NCI-H524 (cell line): ENCODE measurements at places on chromosomes 12 and 14.
A peak's percentile ranks its signal among the peaks of the same experiment; 100 is the strongest.

DNA sequence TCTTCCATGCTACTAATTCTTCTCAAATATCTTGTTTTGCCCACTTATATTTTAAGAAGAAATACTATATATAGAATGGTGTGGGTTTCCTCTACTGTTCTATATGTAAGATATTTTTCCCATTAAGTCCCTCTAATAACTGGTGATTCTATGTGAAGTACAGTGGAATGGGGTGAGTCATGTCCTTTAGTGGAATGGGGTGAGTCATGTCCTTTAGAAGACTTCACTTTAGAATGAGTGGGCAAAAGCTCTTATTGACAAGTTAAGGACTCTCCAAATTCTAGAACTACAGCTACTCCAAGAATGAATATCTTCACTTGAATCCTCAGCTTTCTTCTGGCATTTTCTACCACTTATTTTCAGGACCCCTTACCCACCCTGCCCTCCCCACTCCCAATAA lies 349.9 kb downstream of the ETNK1 start:
- no peak for DNase-seq

DNA sequence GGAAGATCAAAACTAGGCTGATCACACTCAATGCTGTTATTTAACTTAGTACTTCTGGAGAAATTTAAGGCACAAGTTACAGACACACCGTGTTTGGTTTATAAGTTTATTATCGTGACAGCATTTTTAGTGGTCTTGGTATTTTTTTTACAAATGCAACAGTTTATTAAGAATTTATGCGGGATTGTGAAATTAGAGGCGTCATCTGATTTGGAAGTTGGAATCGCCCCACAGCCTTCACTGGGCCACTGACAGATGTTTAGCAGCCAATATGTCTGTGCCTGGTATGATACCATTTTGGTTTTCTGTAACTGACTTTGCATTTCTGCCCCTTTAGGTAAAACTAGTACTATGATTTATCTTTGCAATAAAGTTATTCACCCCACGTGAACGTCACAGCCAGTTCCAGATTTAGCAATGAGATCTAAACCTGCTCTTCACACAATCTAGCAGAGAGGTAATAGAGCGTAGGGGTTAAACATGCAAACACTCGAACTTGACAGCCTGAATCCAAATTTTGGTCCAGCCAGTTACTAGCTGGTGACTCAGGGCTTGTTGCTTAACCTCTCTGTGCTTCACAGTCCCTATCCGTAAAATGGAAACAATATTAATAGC lies 73.2 kb upstream of the SSTR1 start:
- no peak for DNase-seq

DNA sequence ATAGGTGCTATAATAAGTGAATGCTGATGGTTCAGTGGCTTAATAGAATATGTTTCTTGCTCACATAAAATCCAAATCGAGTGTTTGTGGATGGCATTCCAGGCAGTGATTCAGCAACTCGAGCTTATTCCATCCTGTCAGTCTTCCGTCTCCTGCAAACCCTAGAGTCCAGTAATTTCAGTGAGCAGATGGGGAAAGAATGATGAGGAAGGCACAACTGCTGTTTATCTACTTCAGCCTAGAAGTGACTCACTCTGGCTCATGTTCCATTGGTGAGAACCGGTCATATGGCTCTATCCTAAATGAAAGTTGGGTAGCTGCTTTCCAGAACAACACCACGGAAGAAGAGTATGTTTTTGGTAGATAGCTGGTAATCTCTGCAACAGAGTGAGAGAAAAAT lies 421.8 kb upstream of the PDE3A start:
- DNase-seq, result peak; percentile 90

- peak; percentile 92 for DNase-seq
Observed at GRCh38 chr12:94798113-94798512, 147.8 kb upstream of the TMCC3 start.

DNA sequence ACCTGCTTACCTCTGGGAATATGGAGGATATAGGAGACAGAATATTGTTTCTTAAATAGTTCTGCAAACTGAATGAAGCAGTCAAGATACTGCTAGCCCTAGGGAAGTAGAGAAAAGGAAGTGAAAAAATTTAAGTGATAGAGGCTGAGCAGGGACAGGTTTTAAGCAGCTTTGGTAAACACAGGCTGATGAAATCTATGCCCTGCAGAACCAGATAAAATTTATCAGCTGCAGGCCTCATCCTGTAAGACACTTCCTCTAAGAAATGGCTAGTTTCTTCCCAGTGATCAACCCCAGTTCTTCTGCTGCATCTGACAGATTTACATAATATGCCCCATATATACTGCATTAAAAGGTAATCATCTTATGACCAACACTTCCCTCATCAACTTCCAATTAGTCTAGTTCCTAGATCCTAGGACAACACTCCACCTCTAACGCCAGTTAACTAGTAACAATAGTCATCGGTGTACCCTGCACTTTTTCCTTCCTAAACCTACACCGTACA lies 1.3 kb upstream of the ESYT1 start:
- DNase-seq, result no peak

GRCh38 chr14:50501642-50502041 lies 30.7 kb downstream of the MAP4K5 start:
- no peak for DNase-seq

DNA sequence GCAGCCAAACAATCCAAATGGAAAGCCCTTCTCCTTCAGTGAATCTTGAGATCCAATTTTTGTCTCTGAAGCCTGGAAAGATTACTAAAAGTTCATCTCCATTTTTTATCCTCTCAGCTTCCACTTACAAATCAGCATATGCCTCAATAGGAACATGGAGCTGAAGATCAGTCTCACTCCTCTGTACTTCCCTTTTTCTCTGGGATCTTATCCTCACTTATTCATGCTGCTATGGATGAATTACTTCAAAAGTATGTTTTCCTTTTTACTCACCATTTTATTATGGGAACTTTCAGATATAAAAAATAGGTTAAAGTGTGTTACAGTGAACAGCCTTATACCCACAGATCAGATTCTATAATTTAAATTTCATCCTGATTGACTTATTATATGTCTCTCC lies 14.4 kb upstream of the NTF3 start:
- no peak for DNase-seq

DNA sequence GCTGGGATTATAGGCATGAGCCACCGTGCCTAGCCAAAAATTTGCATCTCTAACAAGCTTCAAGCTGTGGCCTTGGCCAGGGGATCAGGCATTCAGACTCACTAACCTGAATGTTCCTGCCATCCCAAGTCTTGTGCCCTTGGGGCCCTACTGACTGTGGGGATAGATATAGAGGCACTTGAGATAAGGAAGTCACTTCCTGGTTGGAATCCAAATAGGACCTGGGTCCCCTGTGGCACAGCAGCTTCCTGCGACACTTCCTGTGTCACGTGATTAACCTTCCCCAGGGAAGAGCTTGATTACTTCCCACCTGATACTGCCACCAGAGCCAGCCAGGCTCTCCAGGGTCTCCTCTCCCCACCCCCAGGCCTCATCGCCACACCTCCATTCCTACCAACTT lies 128.2 kb downstream of the BCL11B start:
- DNase-seq, result peak; percentile 33

DNA sequence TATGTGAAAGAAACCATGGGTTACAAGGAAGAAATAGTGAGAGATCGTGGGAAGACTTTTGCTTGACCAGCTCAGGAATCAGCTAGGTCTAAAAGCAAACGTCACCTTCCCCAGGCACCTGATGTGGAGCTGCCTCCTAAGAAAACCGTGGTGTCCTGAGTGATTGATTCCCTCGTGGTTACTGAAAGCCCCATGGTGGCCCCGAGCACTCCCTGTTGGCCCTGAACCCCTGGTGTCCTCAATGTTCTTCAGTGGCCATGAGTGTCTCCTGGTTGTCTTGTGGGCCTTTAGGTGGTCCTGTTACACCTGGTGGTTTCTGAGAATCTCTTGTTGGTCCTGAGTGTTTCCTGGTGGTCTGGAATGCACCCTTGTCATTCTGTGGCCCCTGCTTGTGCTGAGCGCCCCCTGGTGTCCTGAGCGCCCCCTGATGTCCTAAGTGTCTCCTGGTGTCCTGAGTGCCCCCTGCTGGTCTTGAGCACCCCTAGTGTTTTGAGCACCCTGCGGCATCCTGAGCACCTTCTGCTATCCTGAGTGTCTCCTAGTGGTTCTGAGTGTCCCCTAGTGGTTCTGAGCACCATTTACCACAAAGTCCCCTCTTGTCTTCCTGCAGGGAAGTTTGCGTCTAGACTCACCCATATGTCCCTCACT lies 518.7 kb downstream of the TMEM121 start:
- peak; percentile 64 for DNase-seq

DNA sequence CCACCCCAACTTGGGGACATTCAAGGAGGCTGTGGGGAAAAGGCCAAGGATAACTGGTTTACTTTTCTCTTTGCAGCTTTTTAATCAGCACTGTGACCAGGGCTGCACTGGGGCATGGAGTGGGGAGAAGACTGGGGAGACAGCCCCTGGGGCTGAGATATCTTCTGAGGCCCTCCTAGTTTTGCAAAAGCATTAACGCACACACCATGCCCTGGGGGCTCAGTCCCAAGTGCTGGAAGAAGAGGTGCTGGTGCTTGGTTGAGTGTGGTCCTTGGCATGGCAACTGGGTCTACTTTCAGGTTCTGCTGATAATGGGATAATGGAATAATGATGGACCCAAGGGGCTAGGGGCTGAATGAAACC lies 9.4 kb upstream of the SMARCD1 start:
- DNase-seq, result no peak

DNA sequence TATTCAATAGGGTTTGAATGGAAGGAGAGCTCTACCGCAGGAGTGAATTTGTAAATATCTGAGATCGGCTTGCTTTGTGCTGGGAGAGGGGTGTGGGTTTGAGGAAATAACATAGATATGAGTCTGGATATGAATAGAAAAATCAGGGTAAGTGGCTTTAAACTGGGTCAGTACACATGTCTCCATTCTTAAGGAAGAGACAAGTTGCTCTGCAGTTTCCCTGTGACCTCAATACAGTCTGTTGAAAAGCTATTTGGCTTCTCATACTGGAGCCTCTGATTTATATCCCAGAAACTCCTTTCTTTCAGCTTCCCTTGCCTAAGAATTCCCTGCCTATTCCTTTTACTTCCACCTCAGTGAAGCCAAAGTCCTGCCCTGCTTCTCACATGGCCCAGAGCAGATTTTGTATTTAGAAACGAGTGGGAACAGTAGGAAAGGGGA lies 153.5 kb upstream of the ATF7IP start:
- no peak for DNase-seq

DNA sequence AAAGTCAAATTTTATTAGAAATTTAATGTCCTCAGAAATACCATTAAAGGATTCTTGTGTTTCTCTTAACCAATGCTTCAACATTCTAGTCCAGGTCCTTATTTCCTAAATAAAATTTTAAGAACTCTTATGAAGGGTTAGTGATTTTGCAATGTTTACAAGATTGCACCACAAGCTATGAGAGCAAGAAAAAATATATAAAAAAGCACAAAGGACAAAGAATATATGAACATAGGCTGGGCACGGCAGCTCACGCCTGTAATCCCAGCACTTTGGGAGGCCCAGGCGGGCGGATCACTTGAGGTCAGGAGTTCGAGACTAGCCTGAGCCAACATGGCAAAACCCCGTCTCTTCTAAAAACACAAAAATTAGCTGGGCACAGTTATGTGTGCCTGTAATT lies 7.7 kb downstream of the RACGAP1 start:
- DNase-seq, result no peak

DNA sequence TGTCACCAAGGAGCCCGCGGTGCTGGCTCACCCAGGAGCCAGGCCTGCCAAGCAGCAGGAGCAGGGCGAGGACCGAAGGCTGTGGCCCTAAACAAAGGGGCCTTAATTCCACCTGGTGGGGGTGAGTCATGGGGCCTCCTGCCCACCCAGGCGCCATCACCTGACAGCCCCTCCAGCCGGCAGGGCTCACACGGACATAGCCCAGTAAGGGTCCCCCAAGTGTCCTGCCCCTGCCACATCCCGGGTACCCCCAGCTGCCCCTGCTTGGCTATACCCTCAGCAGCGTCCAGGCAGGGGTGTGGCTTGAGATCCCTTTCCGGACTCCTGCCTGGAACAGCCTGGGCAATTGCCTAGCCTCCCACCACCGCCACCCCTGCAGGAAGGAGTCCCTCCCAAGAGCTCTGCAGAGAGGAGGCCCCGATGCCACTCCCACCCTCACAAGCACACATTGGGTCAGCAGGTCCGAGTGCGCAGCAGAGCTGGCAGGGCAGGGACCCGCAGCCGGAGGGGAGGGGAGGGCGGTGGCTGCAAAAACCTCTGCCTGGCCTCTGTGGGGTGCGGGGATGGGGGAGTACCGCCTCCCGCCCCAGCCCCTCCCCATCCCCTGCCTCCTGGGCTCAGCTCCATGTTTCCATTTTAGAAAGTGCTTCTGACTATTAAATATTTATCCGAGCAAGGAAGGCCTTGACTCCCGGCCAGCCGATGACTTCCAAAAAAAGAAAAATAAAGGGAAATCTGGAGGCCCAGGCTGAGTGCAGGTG lies 4.6 kb downstream of the AHNAK2 start:
- DNase-seq, result no peak

GRCh38 chr14:75578786-75579337 lies 442 bp downstream of the FLVCR2 start:
- DNase-seq, result peak; percentile 69

- DNase-seq, result no peak
Observed at GRCh38 chr14:49505041-49505766, 81.0 kb downstream of the RPS29 start.

DNA sequence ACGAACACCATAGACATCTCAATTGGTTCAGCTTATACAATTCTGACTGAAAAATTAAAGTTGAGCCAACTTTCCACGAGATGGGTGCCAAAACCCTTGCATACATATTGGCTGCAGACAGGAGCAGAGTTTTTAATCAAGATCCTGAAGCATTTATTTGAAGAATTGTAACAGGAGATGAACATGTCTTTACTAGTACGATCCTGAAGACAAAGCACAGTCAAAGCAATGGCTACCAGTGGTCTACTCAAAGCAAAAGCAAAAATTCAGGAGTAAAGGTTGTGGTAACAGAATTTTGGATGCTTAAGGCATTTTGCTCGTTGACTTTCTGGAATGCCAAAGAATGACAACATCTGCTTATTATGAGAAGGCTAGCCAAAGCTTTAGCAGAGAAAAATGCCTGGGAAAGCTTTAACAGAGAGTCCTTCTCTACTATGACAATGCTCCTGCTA lies 20.7 kb downstream of the ZDHHC17 start:
- DNase-seq, result no peak

DNA sequence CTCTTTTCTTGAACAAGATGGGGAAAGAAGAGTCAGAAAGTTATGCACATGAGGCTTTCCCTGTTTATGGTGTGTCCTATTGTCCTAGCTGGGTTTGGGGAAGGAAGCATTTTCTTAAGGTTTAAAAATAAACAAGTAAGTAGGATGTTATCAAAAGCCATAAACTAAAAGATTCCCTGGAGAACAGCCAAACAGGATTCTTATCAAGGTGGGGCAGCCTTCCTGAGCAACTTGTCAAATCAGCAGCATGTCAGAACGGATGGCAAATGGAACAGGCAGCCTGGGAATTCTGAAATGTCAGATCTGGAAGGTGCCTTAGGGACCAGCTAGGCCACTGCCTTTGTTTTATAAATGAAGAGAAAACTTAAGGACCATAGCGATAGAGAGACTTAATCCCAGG lies 152.2 kb upstream of the RGS6 start:
- DNase-seq, result no peak

DNA sequence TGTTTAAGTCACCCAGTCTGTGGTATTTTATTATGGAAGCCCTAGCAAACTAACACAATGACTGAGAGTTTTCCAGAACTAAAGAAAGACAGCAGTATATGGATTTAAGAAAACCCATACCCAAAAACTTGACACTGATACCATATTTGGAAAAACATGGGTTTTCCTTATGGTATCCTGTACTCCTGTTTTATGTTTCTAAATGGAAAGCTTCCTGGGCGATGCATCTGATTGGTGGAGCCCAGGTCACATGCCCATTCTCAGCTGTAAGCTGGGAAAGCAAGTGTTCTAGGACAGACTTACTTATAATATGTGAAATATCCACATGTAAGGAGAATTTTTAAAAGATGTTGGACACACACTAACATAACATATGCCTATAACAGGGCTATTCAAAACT lies 4.5 kb upstream of the RNASE4 start:
- DNase-seq, result no peak
